Kasumi-1 (cell line): ENCODE measurements at places on chromosomes 1 and 21.

- DNase-seq = no peak
Observed at GRCh38 chr1:17427696-17428660, 11.5 kb downstream of the RCC2 start.

GRCh38 chr1:38131024-38131585 lies 84.5 kb upstream of the POU3F1 start:
- no peak for DNase-seq

- DNase-seq = no peak
Observed at GRCh38 chr1:25472471-25472870, 41.8 kb downstream of the MACO1 start.

GRCh38 chr1:171646249-171646560 lies 6.3 kb downstream of the MYOC start:
- DNase-seq = no peak

DNA sequence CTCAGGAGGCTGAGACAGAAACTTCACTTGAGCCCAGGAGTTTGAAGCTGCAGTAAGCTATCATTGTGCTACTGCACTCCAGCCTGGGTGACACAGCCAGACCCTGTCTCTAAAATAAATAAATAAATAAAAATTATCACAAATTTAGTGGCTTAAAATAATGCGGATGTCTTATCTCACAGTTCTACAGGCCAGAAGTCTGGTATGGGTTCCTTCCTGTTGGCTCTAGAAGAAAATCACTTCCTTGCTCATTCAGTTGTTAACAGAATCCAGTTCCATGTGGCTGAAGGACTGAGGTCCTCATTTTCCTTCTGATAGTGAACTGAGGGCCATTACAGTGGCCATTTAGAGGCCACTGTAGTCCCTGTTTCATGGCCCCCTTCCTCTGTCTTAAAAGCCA lies 94.6 kb upstream of the S1PR1 start:
- no peak for DNase-seq

GRCh38 chr1:97680894-97681293 lies 239.9 kb downstream of the DPYD start:
- DNase-seq = no peak

DNA sequence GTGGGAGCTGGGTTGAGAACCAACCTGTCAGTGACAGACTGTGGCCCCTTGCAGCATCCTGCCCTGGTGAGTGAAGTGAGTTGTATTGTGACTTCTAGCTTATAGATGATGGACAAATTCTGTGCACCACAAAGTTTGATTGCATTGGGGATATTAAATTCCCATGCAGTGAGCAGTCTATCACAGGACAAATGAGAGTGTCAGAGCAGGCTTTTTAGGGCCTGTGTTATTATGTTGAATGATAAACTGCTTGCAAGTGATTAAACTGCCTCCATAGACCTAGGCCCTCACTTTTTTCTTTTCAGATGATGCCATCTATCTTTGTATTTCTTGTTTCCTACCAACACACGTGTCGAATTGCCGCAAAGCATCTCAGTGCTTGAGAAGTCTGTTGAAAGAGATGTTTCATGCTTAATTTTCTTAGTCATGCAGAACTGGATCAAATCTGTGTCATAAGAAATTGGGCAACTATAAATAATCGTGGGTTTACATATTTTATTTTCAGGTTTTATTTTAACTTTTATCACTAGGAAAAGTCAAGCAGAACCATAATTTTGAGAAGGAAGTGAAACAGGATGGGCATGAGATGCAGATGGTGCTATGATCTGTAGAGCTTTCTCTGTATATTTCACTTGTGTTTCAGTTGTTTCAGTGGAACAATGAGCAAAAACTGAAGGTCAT lies 199.2 kb downstream of the S1PR1 start:
- DNase-seq = no peak

- no peak for DNase-seq
Observed at GRCh38 chr1:90993245-90993644, 28.6 kb downstream of the ZNF644 start.

GRCh38 chr1:22841142-22841541 lies 130.5 kb downstream of the EPHB2 start:
- no peak for DNase-seq

DNA sequence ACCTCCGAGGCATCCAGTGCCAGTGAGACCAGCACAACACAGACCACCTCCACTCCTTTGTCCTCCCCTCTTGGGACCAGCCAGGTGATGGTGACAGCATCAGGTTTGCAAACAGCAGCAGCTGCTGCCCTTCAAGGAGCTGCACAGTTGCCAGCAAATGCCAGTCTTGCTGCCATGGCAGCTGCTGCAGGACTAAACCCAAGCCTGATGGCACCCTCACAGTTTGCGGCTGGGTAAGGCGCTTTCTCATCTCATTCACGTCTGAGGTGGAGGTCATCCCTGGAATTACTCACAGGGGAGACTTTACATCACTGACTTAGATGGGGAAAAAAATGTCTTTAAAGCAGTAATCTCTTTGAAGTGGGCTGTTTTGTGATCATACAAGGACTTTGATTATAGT lies 106.3 kb downstream of the CD247 start:
- no peak for DNase-seq

GRCh38 chr1:81513796-81514354 lies 286.9 kb upstream of the ADGRL2 start:
- no peak for DNase-seq

- DNase-seq = no peak
Observed at GRCh38 chr1:61091455-61091854, 9.1 kb downstream of the NFIA start.

- no peak for DNase-seq
Observed at GRCh38 chr1:19557609-19558051, 72.3 kb upstream of the CAPZB start.

GRCh38 chr1:106937104-106937503 lies 119.4 kb upstream of the PRMT6 start:
- peak; percentile 51 for DNase-seq

DNA sequence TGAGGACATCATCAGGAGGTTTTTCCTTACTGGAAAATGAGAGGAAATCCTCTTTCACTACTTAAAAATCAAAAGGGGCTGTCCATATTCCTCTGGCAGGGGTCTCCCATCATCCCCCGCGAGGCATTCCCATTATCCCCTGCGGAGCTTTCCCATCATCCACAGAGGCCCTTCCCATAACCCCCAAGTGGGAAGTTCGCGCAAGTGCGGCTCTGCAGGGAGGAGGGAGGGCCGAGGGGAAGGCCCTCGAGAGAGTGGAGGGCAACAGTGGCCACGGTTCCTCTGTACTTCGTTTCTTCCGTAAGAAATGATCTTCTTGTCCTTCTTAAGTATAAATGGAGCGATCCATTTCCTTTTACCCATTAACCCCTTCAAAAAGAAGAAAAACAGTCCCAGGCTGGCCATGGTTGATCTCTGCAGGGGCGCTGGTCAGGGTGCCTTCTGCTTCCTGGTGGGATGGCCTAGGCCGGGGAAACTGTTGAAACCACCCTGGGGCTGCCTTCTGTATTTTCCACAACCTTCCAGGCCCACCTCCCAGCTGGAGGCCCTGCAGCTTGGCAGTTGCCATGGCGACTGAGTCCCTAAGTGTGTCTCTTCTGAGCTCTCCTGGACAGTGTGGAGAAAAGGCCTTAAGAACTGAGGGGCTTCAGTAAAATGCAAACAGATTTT lies 3.6 kb upstream of the RSPH1 start:
- DNase-seq = no peak

DNA sequence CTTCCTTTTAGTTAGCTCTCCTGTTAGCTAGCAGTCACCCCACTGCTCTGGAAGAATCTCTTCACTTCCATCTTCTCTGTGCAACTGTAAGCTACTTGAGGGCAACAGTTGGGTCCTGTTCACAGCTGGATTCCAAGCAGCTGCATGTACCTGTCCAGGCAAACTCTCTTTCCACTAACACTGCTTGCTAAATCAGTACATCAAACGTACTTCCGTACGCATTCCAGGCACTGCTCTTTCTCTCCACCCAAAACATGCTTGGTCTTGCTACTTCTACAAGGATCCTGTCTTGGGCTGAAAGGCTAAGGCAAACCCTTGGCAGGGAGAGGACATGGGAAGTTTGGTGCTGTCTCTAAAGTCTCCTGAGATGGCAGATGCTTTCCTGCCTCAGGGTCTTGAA lies 139.2 kb upstream of the CACNA1E start:
- no peak for DNase-seq

GRCh38 chr1:101379950-101380349 lies 143.1 kb downstream of the S1PR1 start:
- no peak for DNase-seq

GRCh38 chr1:174158767-174159251 lies 511 bp upstream of the RABGAP1L start:
- peak; percentile 79 for DNase-seq

DNA sequence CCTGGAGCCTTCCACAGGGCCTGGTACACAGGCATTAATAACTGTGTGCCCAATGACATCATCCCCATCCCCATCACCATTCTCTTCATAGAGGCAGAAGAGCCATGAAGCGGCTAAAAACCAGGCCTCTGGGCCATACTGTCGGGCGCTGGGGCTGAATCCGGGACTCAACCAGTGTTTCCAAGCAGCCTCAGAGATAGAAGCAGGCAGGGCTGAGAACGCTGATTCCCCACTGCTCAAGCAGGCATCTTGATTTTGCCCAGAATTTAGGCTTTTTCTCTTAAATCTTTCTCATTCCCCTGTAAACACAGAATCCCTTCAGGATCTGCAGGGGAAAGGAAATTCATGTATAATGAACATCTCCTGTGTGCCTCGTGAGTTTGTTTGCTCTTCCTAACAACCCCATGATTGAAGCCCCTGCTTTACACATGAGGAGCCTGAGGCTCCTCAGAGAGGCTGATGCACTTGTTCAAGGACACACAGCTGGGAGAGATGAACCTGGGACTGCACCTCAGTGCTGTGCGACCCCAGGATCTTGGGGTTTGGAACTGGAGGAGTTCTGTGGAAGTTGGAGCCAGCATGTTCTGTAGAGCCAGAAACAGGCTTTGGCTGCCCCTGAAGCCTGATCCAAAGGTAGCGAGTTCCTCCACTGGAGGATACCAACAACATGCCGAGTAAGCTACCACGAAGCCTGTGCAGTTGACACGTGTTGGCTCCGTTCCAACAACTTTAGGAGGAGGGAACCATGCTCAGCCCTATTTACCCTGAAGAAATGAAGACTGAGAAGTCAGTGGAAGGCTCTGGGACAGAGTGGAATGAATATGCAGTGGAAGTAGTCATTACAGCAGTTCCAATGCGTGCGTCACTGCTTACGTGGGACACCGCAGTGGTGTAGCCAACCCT lies 55.5 kb downstream of the EDN2 start:
- DNase-seq = no peak

DNA sequence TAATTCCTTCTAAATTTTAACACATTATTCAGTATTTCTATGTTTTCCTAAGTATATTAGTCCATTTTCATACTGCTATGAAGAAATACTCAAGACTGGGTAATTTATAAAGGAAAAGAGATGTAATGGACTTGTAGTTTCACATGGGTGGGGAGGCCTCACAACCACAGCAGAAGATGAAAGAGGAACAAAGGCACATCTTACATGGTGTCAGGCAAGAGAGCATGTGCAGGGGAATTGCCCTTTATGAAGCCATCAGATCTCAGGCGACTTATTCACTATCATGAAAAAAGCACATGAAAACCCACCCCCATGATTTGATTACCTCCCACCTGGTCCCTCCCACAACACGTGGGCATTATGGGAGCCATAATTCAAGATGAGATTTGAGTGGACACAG lies 15.6 kb downstream of the GBP5 start:
- DNase-seq = no peak

- DNase-seq = no peak
Observed at GRCh38 chr21:15289896-15290841, 225.4 kb upstream of the NRIP1 start.

GRCh38 chr1:63630238-63630637 lies 37.0 kb downstream of the PGM1 start:
- DNase-seq = no peak

DNA sequence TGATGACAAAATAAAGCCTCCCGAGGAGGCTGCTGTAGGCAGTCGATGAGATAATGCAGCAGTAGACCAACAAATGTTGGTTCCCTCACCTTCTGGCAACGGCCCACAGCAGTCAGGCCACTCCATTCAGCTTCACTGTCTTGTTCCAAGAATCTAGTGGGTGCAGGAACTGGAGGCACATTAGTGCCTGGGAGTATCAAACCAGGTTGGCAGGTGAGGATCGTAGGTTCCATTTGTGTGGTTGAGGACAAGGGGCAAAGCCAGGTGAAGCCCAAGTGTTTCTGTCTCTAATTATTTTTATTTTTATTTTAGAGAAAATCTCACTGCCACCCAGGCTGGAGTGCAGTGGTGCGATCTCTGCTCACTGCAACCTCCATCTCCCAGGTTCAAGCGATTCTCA lies 13.3 kb downstream of the FBXO2 start:
- no peak for DNase-seq

DNA sequence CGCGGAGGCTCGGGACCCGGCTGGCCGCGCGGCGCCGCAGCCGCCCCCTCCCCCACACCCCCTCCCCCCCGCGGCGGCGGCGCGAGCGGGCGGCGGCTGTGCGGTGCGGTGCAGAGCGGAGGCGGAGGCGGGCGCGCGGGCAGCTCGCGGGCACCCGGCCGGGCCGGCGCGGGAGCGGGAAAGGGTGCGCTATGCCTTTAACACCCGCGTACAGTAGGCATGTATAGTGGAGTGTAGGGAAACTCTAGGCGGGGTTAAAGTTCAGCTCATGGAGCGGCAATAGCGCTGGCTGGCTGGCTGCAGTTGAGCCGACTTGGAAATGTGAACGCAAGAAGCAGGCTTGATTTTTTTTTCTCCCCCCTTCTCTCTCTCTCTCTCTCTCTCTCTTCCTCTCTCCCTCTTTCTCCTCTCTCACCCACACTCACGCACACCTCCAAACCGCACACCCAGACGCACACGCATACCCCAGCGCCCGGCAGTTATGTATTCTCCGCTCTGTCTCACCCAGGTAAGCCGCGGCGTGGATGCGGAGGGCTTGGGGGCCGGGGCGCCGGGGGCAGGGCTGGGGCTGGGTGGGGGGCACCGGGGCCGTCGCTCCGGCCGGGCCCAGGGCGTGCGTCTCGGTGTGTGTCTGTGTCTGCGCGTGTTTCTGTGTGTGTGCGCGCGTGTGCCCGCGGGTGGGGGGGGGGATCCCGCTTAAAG lies at the start of gene NFIA:
Gene NFIA (plus strand): TSS at position 251 of the 702 bp plus-strand sequence.
- DNase-seq = peak; percentile 11

- DNase-seq = no peak
Observed at GRCh38 chr21:36482673-36483072, 2.8 kb upstream of the CLDN14 start.

DNA sequence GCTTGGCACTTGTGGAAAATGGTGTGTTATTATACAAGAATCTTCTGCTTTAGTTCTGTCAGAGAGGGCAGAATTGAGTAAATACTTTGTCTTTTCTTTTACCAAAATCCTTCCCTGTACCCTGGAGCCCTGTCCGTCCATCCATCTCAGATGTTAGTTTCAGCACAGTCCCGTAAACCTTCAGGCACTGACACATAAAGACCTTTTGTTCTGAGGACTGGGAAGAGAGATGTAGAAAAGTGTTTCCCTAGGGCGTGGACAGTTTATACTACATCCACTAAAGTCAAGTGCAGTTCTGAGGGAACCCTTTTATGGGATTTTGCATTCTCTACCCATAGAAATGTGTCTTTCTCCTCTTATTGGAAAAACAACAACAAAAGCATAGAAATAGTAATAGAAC lies 162.4 kb downstream of the PDE4B start:
- DNase-seq = no peak
